ENCODE measurements at places on chromosomes 5 and 9. TPM values are rescaled to one million over a fixed set of nuclear protein-coding genes. Genes with fewer than 3 reads are reported as not detected.

DNA sequence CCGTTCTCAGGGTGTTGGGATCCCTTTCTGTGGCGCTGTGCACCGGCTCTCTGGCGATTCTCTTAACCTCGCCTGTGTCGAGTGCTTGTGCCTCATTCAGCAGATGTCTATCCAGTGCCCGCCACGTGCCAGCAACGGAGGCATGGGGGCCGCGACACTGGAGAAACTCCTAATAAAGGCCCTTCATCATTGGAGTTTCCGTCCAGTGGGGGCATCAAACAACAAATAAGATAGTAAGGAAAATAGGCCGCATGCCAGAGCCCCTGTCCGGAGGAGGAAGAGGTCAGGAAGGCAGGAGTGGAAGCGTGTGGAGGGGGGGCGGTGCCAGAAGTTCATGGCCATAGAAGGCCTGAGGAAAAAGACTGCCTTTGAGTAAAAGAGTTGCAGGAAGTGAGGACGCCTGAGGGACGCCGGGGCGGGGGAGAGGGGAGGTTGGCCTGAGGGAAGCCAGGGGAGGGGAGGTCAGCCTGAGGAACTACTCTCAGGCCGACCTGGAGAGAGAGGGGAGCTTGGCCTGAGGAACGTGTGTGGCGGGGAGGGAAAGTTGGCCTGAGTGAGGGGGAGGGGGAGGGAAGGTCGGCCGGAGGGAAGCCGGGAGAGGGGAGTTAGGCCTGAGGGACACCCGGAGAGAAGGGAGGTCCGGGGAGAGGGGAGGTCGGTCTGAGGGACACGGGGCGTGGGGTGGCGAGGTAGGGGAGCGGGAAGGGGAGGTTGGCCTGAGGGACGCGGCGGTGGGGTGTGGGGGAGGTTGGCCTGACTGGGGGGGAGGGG lies 82.2 kb downstream of the CACNA1B start:
- DNase-seq, result no peak

DNA sequence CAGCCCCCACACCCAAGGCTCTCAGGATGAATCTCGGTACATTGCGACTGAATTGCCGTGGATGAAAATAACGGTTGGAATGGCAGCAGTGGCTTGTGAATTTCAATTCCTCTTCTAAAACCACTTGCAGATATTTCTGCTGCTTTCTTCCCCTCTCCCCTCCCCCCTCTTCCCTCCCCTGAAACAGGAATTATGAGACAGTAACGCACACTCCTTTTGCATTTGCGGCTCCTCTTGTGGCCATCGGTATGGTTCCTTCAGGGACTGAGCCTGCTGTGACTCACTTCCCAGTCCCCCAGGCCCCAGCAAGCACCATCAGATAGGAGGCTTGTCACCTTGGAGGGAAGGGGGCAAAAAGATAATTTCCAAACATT lies 9.7 kb downstream of the DCANP1 start:
- DNase-seq, result no peak

DNA sequence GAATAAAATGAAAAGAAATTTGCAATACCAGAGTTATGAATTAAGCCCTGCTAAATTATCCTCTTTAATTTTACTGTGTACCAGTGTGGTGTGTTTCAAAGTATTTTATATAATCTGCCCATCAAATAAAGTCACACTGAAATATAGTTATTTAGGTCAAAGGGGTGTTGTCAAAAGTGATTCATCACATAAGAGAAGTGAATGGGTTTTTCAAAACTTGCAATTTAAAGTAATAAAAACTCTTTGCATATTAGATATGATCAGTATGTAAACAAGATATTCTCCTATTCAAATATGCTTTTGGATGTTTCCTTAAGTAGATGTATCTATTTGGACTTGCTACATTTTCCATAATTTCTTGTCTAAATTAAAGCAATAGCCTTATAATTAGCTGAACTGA lies 1183.0 kb upstream of the CDH18 start:
- no peak for DNase-seq

The SLC25A2 gene
- total RNA-seq, result 0.69 TPM
